Kidney capillary endothelial cell (primary cell): ENCODE measurements at places on chromosomes 13 and 19.

GRCh38 chr13:76715621-76716020 is 170.6 kb downstream of the KCTD12 start:
- no peak for DNase-seq

DNA sequence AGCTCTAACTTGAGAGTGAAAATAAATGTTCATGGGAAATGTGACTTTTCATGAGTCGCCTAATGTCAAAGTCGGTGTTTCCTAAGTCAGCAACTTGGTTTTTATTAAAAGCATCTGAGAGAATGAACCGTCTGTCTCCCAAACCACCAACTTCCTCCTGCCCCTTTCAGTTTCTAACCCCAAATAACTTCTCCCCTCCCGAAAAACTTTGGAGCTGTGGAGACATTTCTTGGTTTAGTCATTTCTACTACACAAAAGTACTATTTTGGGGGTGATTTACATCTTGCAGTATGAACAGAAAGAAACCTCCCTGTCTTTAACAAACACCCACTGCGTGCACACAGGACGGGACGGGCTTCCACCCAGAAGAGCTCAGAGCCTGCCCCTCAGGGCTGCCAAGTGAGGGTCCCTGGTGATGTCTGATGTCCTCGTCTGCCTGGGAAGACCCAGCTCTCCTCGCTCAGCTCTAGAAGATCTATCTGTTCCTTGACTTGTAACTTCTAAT is 65.0 kb downstream of the RASA3 start:
- DNase-seq = peak; percentile 46

DNA sequence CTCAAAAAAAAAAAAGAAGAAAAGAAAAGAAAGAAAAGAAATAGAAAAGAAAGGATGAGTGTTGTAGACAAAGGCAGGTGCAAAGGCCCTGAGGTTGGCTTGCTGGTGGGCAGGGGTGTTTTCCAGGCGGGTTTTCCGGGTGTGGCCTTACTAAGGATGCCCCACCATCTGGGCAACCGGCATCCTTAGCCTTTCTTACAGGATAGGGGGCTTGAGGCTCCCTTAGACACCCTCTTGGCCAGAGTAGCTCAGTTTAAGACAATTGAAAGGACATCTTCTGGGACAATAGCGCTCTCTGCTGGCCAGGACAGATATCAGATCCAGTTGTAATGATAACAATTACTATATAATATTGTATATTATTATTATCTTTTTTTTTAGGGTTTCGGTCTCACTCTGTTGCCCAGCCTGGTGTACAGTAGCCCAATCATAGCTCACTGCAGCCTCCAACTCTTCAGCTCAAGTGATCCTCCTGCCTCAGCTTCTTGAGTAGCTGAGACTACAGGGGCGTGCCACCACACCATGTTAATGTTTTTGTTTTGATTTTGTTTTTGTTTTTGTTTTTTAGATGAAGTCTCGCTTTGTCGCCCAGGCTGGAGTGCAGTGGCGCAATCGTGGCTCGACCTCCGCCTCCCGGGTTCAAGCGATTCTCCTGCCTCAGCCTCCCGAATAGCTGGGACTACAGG is 1.4 kb upstream of the QTRT1 start:
- DNase-seq = peak; percentile 49

GRCh38 chr13:77177646-77178045 is 149.2 kb downstream of the MYCBP2 start:
- no peak for DNase-seq

GRCh38 chr19:2446381-2446780 is 10.4 kb downstream of the LMNB2 start:
- no peak for DNase-seq
